OCI-LY7 (cell line): ENCODE measurements at places on chromosomes 3 and 15.
A peak's percentile ranks its signal among the peaks of the same experiment; 100 is the strongest.

DNA sequence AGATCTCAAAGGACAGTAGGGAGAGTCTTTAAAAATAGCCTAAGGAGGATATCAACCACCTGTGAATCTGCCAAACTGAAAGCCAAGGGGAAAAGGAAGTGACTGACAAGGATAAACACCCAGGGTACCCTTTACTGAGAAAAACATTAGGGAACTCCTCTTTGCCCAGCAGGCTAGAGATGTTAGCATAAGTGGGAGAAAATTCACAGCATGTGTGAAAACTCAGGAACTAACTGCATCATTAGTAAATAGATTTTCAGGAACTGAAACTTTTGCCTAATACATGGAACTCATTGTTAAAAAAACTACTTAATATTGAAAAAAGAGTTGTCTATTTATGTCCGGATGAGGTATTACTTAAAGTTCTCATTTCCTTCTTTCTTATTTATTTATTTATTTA is 375.5 kb downstream of the NTRK3 start:
- no peak for DNase-seq

- DNase-seq = no peak
Observed at GRCh38 chr15:101481917-101482525, 7.5 kb downstream of the PCSK6 start.

- no peak for DNase-seq
Observed at GRCh38 chr15:83174891-83175290, 32.7 kb downstream of the HDGFL3 start.

DNA sequence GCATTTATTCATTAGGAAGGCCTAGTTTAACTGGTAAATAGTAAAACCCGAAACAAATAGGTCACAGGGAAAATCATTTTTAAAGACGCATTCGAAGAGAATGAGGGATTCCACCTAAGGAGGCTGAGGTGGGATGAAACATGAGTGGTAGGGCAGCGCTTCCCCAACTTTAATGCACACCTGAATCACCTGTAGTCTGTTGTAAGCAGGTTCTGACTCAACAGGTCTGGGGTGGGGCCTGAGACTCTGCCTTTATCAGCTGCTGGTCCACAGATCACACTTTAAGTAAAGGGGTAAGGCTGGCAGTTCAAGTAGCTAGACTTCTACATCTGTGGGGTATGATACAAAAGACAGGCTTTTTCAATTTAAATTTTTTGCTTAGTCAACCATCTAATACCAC is 223.5 kb upstream of the UBE2E2 start:
- DNase-seq = no peak

DNA sequence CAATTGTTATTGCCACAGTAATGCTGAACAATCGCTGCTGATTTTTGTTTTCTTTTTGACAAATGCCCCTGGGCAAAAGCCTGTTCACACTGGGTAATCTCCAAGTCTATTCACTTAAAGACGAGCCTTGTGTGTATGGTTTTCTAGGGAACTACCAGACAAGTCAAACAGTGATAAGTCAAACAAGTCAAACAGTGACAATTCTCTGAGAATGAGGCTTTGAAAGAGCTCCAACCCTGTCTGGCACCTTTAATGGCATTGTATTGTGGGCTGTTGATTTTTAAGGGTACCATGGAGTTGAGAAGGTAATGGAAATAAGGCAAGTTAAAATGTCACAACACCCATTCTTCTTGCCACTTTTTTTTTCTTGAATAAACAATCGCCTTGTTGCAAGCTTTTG is 59.4 kb upstream of the TMC3 start:
- no peak for DNase-seq

- no peak for DNase-seq
Observed at GRCh38 chr3:8539419-8539818, 37.8 kb downstream of the LMCD1 start.

DNA sequence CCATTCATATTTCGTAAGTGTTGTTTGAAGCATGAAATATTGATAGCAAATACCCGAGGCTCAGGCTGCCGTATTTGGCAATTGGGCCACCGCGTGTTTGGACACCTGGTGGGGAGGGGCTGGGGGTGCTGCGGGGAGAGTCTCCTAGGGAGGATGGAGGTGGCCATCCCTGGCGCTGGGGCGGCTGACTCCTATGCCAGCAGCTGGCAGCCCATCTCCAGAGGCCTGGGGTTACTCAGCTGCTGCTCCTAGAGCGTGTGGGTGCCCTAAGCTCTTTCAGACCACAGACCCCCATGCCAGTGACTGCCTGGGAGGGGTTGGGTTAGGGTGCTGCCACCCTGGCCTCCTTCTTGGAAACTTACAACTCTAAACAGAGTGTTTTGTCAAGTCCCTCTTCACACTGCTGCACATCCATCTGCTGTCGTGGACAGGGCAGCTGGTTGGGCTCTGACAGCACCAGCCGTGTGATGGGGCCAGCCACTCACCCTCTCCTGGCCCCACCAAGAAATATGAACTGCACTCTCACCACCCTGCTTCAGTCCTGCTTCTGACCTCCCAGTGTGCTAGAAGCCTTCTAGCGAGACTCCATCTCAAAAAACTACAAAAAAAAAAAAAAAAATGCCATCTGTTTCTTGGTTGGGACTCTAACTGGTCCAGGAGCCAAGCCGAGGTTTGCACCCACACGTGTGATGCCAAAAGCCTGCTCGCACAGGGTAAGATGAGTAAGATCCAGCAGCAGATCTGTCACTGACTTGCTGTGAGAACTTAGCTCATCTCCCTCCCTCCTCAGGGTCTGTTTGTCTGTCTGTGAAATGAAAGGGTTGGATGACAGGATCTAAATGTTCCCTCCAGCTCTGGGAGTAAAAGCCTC is 156.2 kb downstream of the MEGF11 start:
- no peak for DNase-seq

DNA sequence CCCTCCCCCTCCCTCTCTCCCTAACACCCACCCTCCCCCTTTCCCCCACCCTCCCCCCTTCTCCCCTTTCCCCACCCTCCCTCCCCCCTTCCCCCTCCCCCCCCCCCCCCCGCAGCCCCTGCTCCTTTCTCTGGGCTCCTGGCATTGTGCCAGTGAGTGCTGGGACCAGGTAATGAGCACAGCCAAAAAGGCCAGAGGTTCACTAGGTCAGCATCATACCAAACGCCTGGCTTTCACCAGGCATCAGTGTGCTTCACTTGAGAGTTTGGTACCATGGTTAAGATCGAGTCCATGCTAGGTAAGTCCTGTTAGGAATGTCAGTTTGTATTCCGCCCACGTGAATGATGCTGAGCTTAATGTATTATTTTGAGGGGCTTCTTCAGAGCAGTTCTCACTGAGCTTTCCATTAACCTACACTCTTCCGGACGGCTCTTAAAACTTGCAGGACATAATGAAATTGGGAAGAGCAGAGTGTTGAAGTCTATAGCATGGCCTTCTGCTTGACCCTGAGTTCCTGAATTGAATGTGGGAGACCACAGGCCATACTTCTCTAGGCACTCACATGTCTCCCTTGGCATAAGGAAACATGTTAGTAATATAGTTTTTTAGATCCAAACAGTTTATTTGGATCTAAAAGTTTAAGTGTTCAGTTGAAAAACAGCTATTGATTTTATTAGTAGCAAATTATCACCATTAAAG is 45.6 kb downstream of the SENP2 start:
- DNase-seq = no peak

DNA sequence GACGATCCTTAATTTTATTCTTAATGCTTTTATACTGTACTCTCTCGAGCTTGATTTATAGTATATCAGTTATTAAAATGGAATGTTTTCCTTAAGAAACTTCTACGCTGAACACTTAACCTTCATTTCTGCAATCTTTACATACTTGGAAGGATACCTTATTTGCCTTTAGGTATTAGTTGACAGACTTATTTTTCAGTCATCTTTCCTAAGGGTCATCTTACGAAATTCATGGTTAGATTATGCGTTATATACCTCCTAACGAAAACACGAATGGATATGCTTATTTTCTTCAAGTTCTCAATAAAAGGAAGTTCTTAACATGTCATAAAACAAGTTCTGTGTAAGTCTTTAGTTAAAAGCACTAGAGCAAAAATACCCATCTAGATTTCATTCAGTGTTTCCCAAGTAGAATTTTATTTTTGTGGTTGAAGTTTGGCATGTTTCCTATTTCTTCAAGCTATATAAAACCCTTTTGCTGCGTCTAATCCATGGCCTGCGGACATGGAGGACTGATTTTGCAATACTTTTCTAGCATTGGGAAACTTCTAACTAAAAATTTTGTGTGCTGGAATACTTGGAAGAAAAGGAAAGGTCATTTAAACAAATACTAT is 231.3 kb downstream of the TP63 start:
- DNase-seq = no peak

DNA sequence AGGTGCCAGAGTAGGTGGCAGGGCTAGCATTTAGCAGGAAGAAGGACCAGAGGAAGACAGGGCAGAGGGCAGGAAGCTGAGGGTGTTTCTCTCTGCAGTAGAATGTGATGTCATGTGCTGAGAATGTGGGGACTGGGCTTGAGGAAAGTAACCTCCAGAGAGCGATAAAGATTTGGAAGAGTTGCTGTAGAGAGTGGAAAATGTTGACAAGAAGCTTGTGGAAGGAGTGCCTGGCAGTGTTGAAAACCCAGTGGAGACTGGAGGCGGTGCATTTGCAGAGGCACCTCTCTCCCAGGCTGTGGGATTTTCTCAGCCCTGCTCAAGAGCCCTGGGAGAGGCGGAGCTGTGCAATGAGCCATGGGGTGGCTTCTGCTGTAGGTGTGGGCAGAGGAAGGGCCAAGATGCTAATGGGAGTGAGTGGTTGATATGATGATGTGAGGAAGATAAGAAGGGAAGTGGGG is 54.8 kb downstream of the MESD start:
- DNase-seq = no peak

DNA sequence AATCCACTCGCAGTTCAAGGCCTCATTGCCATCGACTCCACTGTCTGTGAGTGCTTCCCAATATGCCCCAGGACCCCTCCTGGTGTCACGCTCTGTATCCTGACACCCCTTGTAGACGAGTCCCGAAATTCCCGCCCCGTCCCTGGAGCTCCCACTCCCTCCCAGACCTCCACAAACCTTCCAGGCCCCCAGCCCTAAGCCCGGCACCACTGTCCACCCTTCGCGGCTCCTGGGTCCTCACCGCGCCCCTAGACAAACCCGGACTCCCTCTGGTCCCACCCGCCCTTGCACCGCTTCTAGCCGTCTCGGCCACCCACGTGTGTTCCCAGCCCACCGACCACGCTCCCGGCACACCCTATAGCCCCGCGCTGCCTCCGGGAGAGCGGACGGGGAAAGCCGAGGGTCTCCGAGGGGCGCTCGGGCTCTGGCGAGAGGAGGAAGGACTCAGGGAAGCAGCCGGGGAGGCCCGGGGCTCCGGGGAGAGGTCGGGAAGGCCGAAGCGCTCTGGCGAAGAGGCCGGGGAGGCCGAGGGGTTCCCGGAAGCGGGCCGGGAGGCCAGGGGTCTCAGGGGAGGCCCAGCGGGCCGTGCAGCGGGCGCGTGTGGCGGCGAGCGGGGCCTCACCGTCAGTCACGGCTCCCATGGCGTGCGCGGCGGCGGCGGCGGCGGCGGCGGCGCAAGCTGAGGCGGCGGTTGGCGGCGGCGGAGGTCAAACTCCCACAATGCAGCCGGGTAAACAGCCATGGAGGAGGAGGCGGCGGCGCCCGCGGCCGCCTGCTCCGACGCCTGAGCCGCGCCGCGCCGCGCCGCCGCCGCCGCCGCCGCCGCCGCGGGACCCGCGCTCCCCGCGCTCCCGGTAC is at the start of the genes ATXN7 and THOC7:
Gene ATXN7 (plus strand): TSS at position 718 of the 858 bp plus-strand sequence. CDS start 48,732 bp downstream, outside the sequence.
Gene THOC7 (minus strand): TSS at position 656 of the 858 bp plus-strand sequence. CDS start 15 bp downstream, at position 641.
- peak; percentile 72 for DNase-seq
